ENCODE measurements at places on chromosomes 4 and X. TPM values are rescaled to one million over a fixed set of nuclear protein-coding genes. Genes with fewer than 3 reads are reported as not detected.

CFAP99 gene
- not detected for total RNA-seq

DNA sequence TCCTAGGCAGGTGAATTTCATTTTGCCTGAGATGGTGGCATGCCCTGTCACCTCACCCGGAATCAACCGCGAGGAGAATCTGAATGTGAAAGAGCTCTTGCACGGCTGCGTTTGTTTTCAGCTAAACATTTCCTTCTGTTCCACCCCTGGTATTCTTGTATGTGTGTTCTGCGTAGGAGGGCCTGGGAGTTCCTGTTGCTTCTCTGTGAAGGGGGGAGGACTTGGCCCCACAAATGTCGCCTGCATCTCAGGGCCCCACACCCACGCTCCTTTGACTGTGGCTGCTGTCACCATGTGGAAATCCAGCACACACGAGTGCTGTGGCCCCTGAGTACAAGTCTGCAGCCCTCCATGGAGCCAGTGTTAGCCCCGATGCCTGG, 45.8 kb upstream of the CLCN4 start:
- no peak for DNase-seq

DNA sequence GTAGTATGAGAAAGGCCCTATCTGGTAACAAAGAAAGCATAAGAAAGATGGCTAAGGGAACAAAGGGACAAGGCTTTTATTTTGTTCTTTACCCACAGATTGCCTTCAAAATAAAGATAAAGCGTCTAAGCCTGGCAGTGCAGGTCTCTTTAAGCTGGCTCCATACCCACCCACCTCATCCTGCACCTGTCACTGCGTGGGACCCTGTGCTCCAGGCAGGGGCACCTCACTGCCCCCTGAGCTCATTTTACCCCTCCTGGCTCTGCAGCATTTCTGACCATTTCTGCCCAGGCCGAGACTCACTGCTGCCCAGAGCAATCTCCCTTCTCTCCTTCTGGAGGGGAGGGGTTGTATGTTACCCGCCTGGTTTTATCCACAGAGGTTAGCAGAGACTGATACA, 1.7 kb upstream of the CYP4V2 start:
- no peak for DNase-seq

RBM46 gene
- not detected for total RNA-seq

GRCh38 chr4:139587446-139587845, 31.4 kb upstream of the SETD7 start:
- DNase-seq: no peak

- no peak for DNase-seq
Measured at GRCh38 chr4:1873776-1874175, 2.6 kb downstream of the NSD2 start.

DNA sequence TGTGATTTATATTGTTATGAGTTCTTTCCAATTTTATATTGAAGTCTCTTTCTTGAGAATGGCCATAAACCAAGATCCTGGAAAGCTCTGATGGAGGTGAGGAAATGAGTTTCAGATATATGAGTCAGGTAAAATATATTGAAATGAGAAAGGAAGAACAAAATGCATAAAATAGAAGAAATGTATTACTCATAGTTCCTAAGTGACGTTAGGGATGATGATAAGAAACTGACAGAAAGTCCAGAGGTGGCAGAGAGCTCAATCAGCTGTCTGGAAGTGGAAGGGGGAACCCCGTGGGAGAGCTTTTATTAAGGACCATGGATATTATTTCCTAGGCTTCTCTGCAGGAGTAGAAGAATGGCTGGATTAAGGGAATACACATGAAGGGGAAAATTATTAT, 24.6 kb downstream of the UGT2B7 start:
- DNase-seq: no peak

GRCh38 chrX:107102980-107103379, 15.6 kb downstream of the RBM41 start:
- no peak for DNase-seq

DNA sequence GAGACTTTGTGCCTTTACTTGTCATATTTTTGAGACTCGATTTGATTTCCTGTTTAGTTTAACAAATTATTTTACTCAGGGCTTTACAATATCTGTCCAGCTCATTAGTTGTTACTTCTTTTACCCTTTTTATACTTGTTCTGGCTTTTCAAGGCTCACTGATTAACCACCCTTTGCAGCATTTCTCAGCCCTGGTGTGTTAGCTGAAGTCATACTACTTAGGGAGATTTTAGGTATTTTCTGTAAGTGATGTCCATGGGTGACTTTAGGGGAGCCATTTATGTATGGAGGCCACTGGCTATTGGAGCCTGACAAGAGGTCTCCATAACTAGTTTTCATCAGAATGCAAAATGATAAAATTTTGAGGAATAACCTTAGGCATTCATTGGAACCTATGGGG, 147.2 kb downstream of the RPA4 start:
- no peak for DNase-seq

DNA sequence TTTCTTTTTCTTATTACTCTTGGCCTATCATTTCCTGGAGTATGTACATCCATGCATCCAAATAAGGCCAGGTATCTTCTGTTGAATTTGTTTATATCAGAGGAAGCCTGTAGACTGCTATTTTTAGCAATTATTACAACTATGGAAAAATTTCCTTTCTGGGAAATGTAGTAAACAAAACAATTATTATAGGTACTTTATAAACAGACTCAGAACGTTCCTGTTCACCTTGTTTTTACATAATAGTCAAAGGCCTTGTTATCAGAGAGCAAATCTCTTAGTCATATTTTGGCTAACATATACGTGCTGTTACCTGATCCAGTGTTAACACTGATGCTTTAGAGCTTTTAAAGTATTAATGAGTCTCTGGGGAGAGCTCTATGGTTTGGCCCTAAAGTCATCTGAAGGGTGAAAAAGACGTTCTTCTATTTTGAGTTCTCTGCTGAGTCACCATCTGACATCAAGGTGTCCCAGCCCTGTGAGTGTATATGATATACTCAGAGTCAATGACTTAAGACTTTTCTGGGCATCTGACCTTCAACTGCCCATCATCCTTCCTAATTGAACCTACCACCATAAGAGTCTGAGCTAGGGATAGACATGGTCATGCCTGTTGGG, 7.3 kb downstream of the SPARCL1 start:
- DNase-seq: no peak

Measured in myocyte (in vitro differentiated cells).